ENCODE measurements at places on chromosomes 3 and 15.

- no peak for DNase-seq
Observed at GRCh38 chr3:104180906-104181305, 1185.8 kb upstream of the ALCAM start.

GRCh38 chr3:187183210-187183862, 13.9 kb upstream of the RTP1 start:
- DNase-seq: peak; percentile 53

DNA sequence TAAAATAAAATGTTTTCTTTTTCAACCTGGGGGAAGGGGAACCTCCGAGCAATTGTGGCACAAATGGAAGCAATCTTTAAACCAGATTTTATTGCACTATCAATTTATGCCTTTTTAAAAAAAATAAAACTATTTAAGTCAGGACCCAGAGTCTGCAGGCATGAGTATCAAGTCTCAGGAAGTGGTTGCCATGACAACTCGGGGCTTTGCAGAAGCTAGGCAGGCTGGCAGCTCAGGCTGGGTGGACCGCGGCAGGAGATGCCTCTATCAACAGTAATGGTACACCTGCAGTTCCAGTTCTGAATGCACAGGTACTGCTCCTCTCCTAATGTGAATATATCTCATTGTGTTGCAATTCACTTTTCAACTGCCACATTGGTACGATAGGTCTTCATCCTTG, 447.7 kb downstream of the GABRG3 start:
- no peak for DNase-seq

DNA sequence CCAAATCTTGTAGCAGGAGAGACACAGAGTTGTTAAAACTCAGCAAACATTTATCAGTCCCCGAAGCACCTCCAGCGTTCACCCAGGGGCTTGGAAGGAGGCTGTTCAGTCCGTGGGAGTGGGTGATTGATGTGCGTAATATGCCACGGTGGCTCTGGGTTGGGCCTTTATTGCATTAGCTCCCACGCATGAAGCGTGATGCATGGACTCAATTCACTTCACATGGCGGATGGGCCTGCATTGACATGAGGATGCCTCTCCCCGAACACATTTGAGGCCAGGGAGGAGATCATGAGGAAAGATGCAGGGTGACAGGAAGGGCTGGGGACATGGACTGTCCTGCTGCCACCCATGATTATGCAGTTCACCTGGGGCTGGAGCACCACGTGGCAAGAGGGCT, 126.5 kb downstream of the FAM43A start:
- no peak for DNase-seq

GRCh38 chr15:78951841-78952238, 7.0 kb upstream of the CTSH start:
- DNase-seq: no peak

DNA sequence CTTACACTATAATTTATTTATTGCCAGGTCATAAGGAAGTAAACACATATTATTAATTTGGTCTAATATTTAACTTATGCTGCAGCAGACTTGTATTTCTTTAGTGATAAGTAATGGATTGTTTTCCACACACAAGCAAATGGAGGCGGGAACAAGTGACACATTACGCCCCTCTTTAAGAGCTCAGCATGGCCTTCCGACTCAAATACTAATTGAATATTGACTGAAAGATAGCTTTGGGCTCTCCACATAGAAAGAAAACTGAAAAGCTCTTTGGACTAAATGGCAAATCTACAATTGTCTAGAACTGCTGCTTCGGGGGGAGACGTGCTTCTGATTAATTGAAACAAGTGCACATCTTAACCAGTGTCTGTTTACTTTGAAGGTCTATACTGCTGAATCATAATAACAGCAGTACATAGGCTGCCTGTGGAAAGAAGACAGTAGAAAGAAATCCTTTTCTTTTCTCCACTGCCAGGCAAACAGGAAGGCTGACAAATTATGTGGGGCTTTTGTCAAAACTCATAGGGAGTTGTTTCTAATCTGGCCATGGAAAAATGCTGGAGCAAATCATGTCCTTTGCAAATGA, 15.9 kb downstream of the CADPS start:
- DNase-seq: no peak

GRCh38 chr3:197500812-197501211, 55.0 kb downstream of the BDH1 start:
- no peak for DNase-seq

DNA sequence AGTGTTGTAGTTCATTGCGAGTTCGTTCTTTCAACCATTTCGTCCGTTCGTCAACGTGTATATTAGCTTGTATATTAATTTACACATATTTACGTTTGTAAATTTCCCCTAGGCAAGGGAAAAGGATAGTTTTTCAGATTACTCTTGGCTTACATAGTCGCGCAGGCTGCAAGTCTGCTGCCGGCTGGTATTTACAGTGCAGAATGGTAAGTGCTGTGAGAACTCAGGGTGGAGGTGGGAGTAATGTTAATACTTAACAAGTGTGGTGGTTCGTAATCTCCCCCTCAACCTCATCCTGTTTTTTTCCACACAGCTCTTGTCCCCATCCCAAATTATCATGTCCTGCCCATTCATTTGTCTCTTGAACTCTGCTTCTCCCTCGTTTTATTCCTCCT, 766 bp downstream of the FAM98B start:
- no peak for DNase-seq

DNA sequence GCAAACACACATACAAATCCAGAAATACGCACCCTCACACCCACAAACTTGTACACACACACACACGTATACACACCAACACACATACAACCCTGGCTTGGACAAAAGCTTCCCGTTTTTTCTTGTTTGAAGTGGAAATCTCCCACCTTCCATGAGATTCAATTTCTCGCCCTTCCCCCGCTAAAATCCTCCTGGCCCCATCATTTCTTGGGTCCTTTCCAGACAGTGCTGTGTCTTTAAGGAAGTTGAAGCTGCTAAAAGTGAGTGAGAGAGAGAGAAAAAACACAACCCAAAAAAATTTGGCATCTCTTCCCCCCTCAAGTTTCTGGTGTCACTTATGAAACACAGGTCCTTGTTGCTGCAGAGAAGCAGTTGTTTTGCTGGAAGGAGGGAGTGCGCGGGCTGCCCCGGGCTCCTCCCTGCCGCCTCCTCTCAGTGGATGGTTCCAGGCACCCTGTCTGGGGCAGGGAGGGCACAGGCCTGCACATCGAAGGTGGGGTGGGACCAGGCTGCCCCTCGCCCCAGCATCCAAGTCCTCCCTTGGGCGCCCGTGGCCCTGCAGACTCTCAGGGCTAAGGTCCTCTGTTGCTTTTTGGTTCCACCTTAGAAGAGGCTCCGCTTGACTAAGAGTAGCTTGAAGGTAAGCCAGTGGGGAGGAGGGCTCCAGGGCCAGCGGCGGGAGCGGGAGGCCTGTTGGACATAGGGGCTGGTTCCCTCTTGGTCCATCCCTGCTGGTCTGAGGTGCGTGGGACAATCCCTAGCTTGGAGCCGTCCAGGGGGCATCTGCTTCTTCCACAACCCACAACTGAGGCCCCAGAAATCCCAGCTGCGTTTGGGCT, at the start of gene ISLR:
Gene ISLR, plus strand, starts transcription at position 331 of the 839 bp plus-strand sequence. CDS start 1,149 bp downstream, outside the sequence.
- no peak for DNase-seq

GRCh38 chr3:125684199-125684598, 88.9 kb upstream of the OSBPL11 start:
- DNase-seq: no peak

DNA sequence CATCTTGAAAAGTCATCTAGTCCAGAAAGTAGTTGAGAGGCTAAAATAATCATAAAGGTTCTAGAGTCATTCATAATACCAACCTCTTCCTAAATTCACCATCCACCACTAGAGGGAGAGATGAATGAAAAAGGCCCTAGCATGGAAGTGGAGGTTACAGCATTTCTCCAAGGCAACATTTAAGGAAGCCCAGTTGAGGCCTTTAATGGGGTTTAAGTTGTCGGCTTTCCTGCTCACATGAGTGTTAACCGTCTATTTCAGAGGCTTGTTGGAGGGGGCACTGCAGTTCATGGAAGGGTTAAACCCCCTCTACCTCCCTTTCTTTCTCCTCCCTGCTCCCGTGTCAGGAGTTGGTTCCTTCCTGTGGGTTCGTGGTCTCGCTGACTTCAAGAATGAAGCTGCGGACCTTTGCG, 3.8 kb upstream of the SLCO3A1 start:
- DNase-seq: no peak

- no peak for DNase-seq
Observed at GRCh38 chr15:80556694-80557367, 138.3 kb upstream of the ABHD17C start.

GRCh38 chr3:43670635-43671522, 19.9 kb upstream of the ABHD5 start:
- DNase-seq: no peak

GRCh38 chr15:89837134-89837829, 22.6 kb upstream of the ANPEP start:
- DNase-seq: no peak

Measured in T1000 (cell line).